ENCODE measurements at places on chromosomes 2 and 18. TPM values are rescaled to one million over a fixed set of nuclear protein-coding genes. Genes with fewer than 3 reads are reported as not detected.

The SCN9A gene
- polyA plus RNA-seq, result 12.7 TPM

- DNase-seq, result no peak
Measured at GRCh38 chr2:80351231-80351630, 46.7 kb upstream of the LRRTM1 start.

DNA sequence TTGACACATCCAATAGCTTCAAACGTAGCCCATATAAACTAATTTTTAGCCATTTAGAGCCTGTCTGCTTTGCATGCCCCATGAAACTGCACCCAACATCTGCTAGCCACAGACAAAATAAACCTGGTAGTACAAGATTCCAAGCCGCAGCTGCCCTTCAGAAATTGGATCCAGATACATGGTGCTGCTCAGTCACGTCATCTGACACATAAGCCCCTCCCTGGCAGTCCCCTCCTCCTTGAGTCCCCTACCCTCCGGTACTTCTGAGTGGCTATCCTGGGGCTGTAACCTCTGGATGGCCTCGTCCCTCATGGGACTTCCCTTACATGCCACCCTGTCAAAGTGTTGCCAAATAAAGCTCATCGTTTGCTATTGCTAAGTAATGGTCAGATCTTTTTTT, 33.8 kb downstream of the PROC start:
- no peak for DNase-seq

The POTEC gene
- polyA plus RNA-seq, result not detected

DNA sequence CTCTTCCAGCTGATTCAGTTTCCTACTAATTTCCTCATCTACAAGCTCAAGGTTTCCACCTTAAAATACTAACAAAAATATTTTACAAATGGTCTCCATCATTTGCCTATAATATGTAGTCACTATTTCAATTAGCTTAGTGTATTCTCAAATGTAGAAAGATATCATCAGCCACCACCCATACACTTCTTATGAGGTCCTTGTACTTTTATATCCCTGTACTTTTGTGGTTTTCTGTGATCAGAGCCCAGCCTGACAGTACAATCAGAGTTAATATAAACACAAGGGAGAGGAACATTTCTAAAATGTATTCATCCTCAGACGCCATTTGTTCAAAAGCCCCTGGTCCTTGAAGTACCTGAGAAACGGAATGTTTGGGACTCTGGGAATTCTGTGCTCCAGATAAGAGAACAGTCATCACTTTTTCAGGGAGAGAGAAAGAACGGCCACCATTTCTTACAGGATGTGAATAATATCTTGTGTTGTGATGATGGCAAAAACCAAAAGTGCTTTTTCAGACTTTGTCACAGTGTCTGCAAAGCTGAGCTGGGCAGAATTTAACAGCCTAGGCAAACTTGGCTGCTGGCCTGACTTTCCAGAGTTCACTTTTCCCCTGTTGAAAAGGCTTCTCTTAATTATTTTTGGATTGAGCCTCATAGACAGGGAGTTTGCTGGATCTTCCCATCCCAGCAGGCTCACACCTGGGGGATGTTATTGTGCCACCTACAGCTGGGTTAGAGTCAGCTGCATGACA, 361.7 kb upstream of the ACVR2A start:
- DNase-seq, result no peak

The SIGLEC15 gene
- 0.33 TPM for polyA plus RNA-seq

The NR4A2 gene
- polyA plus RNA-seq, result 5.6 TPM

DNA sequence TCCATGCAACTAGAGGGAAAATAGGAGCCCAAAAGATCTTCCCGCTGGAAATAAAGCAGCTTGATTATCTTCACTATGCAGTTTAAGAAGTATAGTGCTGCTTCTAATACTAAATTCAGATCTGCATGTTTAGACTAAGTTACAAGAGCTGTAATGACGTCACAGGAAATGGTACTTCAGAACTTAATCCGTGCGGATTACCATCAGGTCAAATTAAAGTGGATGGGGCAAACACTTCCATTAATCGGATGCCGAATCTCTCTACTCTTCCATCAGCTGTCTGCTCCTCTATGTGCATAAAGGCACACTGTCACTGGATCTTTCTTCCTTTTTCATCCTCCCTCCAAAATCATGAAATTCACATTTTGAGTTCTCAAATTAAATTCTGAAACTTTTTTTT, 52.6 kb downstream of the TRAPPC12 start:
- no peak for DNase-seq

- no peak for DNase-seq
Measured at GRCh38 chr2:201262718-201263117, 2.4 kb downstream of the CASP8 start.

All from left lung (tissue), 14 donors.